ENCODE measurements at places on chromosomes 7 and 10. TPM values are rescaled to one million over a fixed set of nuclear protein-coding genes. Genes with fewer than 3 reads are reported as not detected.
A peak's percentile ranks its signal among the peaks of the same experiment; 100 is the strongest.

TRIM73 gene
- total RNA-seq, result 3.5 TPM

CLDN4 gene
- total RNA-seq, result 0.14 TPM

- DNase-seq, result no peak
These were observed 904.6 kb upstream of the LRRN3 start for GRCh38 chr7:110186334-110186733.

TRIL gene
- total RNA-seq, result not detected

CASP7 gene
- total RNA-seq, result 12.2 TPM

DNA sequence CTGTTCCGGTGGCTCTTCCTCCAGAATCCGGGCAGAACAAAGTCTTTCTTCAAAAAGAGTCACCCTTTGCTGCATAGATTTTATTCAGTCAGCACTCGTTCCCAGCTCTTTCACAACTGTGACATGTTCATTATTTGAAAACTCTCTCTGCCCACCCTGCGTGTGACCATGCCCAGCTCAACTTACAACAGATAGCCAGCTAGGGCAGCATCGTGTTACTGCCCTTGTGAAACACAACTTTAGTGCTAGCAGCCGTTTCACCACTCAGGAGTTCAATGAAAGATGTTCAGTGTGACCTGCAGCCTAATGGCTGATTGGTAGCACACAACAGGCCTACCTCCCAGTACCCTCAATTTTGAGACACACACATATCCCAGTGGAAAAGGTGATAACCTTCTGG is 57.9 kb downstream of the ZNF438 start:
- no peak for DNase-seq

GRCh38 chr10:43453266-43453831 is 16.4 kb downstream of the ZNF487 start:
- DNase-seq, result peak; percentile 26

ZMYND11 gene
- 15.9 TPM for total RNA-seq

- no peak for DNase-seq
These were observed 226.4 kb downstream of the TWIST1 start for GRCh38 chr7:18890885-18891621.

GRCh38 chr10:110138197-110138812 is 69.1 kb upstream of the MXI1 start:
- DNase-seq, result no peak

Data from activated CD4-positive, alpha-beta memory T cell treated with anti-CD3 and anti-CD28 coated beads for 36 hours (primary cell).